NCI-H1694 treated with DMSO at 0.1 percent for 48 hours (cell line): ENCODE measurements at places on chromosomes 3 and 15.

DNA sequence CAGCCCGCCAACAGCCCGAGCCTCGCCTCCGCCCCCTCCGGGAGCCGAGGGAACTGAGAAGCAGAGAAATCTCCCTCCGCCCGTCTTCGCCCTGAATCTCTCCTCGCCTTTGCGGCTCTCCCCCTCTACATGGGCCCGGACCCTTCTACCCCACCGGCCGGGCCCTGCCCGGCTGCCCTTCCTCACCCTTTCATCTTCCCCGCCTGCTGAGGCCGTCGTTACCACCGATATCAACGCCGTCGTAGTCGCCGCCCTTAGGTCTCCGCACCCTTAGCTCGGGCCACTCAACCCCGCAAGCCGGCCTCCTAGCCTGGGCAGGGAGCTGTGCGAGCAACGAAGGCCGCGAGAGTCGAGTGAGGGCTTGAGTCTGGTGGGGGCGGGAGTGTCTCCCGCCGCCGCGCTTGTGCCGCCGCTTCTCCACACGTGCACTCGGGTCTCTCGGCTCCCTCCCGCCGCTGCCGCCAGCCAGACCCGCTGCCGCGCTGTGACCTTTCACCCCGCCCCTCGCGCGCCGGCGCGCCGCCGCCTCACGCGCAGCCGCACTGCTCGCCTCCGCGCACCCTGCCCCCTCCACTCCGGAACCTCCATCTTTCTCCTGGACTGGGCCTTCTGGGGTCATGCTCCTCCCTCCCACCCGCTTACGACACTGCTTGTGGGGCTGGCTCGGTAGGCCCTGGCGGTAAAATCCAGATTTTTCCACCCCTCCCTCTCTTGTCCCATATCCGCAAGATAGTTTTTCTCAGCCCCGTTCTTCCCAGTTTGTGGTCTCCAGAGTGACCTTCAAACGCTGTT is at the start of gene NAA50:
TSS of gene NAA50 (minus strand) at position 494 of the 792 bp plus-strand sequence. CDS start at position 194, 300 bp downstream.
- peak; percentile 89 for DNase-seq

- DNase-seq: no peak
Measured at GRCh38 chr3:51962854-51963530, 4.3 kb downstream of the PCBP4 start.

DNA sequence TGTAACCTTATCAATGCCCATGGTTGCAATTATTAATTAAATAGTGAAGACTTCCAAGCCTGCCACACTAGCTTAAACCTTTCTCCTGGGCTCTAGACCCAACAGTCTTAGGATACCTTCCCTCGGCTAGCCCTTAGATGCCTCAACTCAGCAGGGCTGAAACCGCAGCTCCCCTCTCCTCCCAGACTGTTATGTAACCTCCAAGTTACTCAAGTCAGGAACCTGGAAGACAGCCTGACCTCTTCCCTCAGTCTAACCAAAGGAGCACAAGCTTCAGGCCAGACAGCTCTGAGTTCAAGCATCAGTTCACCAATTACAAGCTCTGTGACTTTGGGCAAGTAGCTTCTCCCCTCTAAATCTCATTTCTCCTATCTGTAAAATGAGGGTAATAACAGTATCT is 70.5 kb upstream of the HACD2 start:
- no peak for DNase-seq

DNA sequence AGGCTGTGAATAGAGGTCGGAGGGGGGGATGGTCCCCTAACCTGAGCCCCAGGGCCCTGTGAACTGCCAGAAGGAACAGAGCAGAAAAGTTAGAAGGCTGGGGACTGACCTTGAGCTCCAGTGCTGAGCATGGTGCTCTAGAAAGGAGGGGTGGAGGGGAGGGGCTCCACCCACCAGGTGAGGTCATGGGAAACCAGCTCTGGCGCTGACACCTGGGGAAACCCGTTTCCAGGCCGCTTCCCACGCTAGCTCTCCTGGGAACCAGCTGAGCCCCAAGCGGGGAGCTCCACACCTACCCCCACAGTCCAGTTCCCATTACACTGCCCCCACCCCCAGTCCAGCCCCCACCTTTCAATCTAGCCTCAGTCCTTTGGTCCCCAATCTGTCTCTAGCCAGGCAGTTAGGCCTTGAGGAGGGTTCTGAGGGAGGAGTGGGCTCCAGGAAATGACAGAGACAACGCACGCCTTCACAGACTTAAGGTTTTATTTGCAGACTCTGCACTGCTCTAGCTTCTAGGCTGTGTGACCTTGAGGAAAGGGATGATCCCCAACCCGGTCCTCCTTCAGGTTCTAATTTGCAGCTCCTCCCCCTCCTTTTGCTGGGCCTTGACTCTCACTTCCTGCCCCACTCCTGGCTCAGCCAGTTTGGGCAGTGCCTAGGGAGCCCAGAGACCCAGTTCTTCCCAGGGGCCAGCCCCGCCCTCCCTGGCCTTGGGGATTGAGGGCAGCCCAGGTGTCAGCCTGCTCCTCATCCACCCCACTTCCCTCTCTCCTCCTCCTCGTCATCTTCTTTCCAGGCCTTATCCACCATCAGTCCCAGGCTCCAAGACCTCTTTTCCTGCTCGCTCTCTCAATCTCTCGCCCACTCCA is 2.1 kb downstream of the RHOV start:
- DNase-seq: no peak

- peak; percentile 81 for DNase-seq
Measured at GRCh38 chr15:68658151-68658550, 79.4 kb downstream of the CORO2B start.

- peak; percentile 64 for DNase-seq
Measured at GRCh38 chr3:63228677-63229076, 49.4 kb upstream of the SYNPR start.

DNA sequence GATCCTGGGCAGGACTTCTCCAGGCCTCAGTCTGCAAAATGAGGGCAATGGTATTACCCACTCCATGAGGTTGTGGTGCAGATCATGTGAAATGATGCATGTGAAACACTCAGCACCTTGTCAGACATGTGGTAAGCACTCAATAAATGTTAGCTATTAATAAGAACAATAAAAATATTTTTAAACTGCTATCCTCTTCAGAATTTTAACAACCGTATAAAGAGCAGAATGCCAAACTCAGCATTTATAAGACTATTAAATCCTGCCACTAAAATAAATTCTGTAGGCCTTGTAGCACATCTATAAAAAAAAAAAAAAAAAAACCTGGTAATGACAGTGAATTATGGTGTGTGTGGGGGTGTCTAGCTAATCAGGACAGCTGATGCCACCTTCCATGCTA is 213.9 kb upstream of the UMPS start:
- DNase-seq: no peak

DNA sequence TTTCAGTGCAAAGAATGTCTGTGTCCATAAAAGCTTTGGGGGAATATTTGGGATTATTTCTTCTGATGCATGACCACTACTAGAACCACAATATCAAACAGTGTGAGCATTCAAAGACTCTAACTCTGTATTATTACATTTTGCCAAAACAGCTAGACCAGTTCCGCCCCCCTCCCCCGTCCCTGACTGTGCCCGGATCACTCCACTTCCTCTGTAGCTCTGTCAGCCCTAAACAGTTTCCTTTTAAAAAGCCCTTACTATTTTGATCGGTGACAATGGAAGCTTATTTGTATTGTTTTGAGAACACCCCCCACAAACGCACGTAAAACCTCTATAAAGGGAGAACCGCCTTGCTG is 36.6 kb upstream of the EPHB3 start:
- no peak for DNase-seq

DNA sequence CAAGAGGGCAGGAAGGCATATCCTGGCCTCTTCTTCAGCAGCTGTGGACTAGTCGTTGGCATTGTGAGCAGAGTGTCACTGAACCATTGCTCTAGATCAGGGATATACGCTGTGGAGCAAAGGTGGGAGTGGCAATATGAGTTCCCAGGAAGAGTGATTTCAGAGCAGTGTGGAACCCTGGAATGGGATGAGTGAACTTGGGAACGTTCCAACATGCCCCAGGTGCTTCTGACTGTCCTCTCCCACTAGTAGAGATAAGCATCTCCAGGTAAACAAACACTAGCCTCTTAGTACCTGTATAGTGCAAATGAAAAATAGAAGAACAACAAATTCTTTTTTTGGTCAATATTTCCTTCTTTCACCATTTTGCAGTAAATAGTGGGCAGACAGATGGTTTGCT is 123.6 kb upstream of the VEPH1 start:
- DNase-seq: no peak

GRCh38 chr3:71087143-71088018 is 496.1 kb downstream of the FOXP1 start:
- no peak for DNase-seq

GRCh38 chr3:100209948-100210771 is 50.6 kb upstream of the TBC1D23 start:
- no peak for DNase-seq

GRCh38 chr3:38521391-38521987 is 25.3 kb downstream of the EXOG start:
- DNase-seq: peak; percentile 38

DNA sequence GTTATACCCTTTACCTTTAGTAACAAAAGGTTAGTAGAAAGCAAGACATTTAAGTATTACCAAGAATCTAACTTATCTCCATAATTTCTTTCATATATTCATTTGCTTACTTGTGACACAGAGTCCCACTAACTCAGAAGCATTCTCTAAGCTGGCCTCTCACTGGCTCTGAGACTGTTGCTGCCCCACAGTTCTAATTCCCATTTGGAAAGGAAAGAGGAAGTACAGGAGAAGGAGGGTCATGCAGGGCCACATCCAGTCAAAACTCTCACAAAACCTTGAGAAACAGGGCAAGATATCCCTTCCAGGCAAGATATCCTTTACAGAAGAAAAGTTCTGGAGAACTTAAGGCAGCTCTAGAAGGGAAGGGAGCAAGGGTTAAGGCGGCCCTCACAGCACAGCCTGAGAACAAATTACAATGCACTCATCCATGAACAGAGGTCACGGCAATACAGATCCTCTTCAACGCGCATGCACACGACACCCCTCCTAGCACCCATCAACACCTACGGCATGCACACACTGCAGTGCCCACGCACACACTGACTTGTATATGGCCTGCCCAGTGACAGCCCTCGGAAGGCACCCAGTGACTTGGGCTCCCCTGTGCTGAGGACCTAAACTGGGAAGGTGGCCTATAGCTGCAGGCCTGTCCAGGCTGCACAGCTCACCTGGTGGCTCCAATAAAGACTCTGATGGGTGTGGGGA is 13.0 kb upstream of the MYO5C start:
- no peak for DNase-seq

GRCh38 chr3:40309925-40310695 is 603 bp downstream of the EIF1B start:
- DNase-seq: no peak

DNA sequence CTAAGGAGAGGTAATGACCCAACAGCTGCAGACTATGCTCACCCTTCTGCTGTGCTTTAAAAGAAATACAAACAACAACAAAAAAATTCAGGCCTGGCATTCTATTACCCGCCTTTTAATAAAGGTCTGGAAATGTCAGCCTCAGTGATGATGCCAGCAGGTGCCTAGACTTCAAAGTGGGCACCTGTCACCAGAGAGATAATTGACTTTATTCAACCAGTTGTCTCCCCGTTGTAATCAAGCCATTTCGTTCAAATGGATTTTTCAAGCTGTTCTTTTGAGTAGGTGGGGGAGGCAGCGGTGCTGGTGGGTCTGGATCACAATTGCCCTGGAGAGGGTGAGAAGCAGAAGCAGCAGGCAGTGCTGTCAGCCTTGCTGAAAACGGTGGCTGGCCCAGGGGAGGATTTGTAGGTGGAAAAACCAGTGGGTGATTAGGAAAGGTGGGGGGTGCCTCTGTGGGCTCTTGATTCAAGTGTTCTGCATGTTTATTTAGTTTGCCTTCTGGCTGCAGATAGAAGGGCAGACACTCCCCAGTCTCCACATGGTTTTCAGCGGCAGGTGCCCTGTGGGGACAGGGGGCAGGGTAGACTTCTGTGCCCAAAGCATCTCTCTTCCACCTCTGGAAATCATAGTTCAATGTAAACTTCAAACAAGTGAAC is 300.2 kb upstream of the SLCO3A1 start:
- DNase-seq: peak; percentile 89

GRCh38 chr3:133859381-133860234 is 36.1 kb downstream of the RAB6B start:
- DNase-seq: no peak

- DNase-seq: no peak
Measured at GRCh38 chr15:71082803-71083202, 32.5 kb upstream of the THSD4 start.

- no peak for DNase-seq
Measured at GRCh38 chr15:77518458-77518857, 97.8 kb downstream of the HMG20A start.

DNA sequence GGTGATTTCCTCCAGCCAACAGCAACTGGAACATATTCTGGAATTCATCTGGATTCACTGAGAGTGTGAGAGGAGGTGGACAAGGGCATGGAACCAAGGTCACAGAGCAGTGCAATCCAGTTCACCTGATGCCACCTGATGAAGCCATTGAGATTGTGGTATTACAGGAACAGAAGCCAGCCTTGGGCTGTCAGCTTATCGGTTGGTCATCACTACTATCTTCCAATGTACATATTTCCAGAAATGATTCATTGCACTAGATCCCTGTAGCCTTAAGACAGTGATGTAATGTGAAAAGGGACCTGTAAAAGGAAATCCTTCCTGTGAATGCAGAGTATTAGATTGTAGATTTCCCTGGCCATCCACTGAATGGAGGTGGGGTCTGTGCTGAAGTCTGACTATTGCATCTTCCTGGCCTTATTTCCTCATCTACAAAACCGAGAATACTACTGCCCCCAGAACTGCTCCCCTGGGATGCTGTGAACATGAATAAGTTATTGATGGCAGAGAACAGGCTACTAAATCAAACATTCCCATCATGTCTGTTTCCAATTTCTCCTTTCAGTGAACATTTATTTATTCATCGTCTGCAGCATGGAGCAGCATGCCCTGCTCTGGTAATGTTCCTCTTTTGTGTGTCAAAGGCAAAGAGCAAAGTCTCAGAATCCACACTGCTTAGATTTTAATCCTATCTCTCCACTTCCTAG is 47.4 kb upstream of the TPM1 start:
- no peak for DNase-seq

GRCh38 chr15:64009798-64010261 is 36.5 kb downstream of the DAPK2 start:
- no peak for DNase-seq

GRCh38 chr3:59936472-59936871 is 886.6 kb upstream of the CFAP20DC start:
- no peak for DNase-seq

- peak; percentile 46 for DNase-seq
Measured at GRCh38 chr3:141389703-141390102, 21.4 kb downstream of the ZBTB38 start.

DNA sequence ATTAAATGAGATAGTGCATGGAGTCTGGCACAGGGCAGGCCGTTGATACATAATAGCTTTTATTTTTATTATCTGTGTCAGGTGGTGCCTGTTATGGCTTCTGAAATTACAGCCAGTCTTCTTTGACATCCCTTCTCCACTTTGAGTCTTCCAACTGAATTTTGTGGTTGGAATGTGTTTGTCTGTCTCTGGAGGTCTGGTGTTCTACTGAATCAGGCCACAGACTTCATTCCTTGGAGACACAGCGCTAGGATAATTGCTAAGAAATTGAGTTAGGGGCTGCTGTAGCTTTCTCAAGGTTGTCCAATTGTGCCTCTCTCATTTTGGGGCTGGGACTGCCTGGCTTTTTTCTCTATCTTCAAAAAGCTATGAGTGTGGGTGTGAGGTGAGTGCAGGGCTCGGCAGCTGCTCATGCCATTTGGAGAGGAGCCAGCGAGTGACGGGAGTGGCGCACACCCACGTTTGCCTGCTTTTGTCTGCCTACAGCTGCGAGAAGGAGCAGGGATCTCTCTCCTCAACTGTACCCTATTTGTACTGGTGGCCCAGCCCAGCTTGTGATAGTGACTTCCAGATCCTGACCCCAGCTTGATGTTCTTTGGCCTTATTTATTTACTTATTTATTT is 49.8 kb upstream of the SYN2 start:
- DNase-seq: no peak

- no peak for DNase-seq
Measured at GRCh38 chr3:169448501-169448900, 215.0 kb downstream of the MECOM start.
